ENCODE measurements at places on chromosomes 7 and 10.

GRCh38 chr7:117489911-117490310 is 10.1 kb downstream of the CFTR start:
- H3K4me3 ChIP-seq = no peak overlapping the region
- no peaks in the 10 kb centered on the region for H3K27me3 ChIP-seq
- H3K27ac ChIP-seq = no peak overlapping the region

GRCh38 chr7:92437956-92438491 is 9.3 kb upstream of the GATAD1 start:
- peaks cover 8% of the 10 kb centered on the region for H3K4me1 ChIP-seq
- no peak overlapping the region for H3K4me3 ChIP-seq
- DNase-seq = no peak
- no peak overlapping the region for H3K27ac ChIP-seq
- no peaks in the 10 kb centered on the region for H3K27me3 ChIP-seq

DNA sequence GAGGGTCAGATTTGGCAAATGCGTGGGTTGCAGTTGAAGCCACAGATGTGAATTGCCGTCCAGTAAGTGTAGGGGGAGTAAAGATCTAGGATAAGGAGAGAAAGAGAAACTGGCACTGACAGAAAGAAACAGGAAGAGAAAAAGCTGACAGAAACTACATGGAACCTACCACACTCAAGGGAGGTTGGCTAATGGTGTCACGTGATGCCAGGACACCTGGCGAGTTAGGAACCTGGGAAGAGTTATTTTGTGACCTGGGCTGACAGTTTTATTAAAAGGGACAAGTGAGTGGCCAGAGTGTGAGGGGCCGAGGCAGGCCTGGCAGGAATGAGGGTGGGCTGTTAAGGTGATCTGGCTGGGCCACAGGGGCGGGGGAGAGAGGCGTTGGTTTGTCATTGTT is 188.7 kb downstream of the ADARB2 start:
- H3K27me3 ChIP-seq = peaks cover 91% of the 10 kb centered on the region
- no peak overlapping the region for H3K27ac ChIP-seq
- DNase-seq = no peak
- no peaks in the 10 kb centered on the region for H3K36me3 ChIP-seq
- no peak overlapping the region for H3K4me3 ChIP-seq
- no peaks in the 10 kb centered on the region for H3K4me1 ChIP-seq

DNA sequence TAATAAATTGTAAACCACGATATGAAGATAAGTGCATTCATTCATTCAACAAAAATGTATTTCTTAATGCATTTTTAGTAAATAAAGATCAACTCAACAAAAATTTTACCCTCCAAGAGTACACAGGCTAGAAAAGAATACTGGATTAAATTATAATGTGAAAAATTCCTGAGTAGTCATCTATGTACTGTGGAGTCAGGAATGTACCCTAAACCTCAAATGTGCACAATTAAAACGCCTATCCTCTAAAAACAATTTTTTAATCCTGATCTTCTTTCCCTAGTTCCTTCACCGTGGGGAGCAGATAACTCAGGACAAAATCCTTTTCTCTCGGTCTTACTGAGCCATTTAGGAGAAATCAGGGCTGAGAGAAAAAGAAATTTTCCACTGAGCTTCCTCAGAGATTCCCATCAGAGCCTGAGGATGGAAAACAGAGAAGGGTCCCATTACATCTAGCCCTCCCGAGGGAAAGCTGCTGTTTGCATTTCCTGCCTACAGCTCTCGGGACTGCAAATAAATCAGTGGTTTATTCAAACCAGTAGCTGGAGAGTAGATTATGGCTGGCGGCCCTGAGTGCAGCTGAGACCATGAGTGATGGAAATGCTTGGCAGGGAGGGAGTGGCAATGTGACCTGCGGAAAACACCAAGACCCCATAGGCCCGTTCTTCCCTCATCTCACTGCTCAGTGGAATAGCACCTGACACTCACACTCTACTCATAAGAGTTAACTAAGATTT is 7.4 kb downstream of the TAS2R40 start:
- DNase-seq = peak; percentile 69
- no peaks in the 10 kb centered on the region for H3K36me3 ChIP-seq
- no peaks in the 10 kb centered on the region for H3K27me3 ChIP-seq
- H3K27ac ChIP-seq = no peak overlapping the region

DNA sequence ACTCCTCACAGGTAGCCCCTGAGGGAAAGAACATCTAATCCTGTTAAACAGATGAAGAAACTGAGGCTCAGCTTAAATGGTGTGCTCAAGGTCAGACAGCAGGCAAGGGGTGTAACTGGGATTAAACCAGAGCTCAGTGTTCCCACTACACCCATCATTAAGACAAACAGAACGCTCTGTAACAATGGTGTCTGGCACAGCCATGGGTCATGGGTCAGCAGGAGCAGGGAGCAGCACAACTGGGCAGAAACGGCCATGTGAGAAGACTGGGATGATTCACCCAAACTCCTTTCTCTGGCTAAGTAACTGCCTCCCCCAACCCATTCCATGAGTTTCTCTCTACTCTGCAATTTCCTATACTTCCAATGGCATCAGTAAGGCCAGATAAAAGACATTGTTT is 85.5 kb upstream of the PDE1C start:
- no peak for DNase-seq
- no peak overlapping the region for H3K4me3 ChIP-seq
- peaks cover 44% of the 10 kb centered on the region for H3K27me3 ChIP-seq
- H3K27ac ChIP-seq = no peak overlapping the region

- no peaks in the 10 kb centered on the region for H3K36me3 ChIP-seq
- no peaks in the 10 kb centered on the region for H3K4me1 ChIP-seq
- DNase-seq = no peak
Measured at GRCh38 chr7:4288791-4289394, 393.2 kb upstream of the FOXK1 start.

Measured in A673 (cell line).